BJ (cell line): ENCODE measurements at places on chromosomes 7 and 10.

- no peak for DNase-seq
These were observed 38.8 kb downstream of the SLC29A3 start for GRCh38 chr10:71357792-71358265.

DNA sequence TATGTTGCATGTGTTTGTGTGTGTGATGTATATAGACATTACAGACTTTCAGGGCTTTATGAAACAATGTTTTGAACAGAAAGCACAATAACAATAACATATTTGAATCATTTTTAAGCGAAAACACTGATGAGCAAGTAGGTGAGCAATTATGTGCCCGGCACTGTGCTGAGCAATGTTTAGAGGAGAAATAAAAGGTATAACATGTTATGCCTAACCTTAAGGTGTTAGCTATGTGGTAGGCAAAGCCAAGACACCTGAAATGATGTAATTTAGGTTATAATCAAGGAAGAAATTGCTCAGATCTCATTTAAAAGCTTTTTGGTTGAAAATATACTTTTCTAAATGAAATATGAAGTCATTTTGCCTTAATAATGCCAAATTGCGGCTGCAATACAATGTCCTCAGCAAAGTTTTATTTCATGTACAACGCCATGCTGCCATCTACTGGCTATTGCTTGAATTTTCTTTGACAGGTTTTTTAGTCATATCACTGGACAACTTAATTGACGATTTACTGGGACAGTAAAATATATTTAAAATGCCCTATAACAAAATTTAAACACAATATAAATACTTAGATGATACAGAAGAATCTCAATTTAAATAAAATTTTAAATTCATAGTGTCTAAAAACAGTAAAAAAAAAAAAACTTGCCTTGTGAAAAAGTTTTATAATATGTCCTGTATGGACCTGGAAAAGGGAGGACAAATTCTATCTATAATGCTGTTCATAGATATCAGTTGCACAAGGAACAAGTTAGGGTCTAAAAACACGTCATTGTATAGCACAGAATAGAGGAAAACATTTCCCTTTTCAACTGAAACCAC, 131.1 kb upstream of the CDK1 start:
- no peak for DNase-seq

- no peak for DNase-seq
These were observed 144.6 kb upstream of the GPR26 start for GRCh38 chr10:123521556-123521955.

GRCh38 chr7:106793015-106793975, 71.8 kb upstream of the PIK3CG start:
- no peak for DNase-seq

- DNase-seq: no peak
These were observed 262.8 kb downstream of the DYNC1I1 start for GRCh38 chr7:96034940-96035727.

DNA sequence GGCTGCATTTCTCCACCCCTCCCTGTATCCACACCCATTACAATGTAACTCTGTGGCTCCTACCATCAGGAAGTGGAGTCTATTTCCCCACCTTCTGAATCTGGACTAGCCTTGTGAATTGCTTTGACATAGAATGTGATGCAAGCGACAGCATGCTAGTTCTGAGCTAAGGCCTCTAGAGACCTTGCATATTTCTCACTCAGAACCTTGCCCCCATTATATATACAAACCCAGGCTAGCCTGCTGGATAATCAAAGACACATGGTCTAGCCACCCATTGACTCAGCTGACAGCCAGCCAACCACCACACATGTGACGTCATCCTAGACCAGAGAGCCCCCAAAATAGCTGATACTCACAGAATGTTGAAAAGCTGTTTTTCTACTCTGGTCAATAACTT, 77.9 kb downstream of the CCDC71L start:
- no peak for DNase-seq

- DNase-seq: no peak
These were observed 83.9 kb downstream of the SEC23IP start for GRCh38 chr10:119976421-119976820.

- DNase-seq: no peak
These were observed 66.4 kb downstream of the MTURN start for GRCh38 chr7:30201161-30201666.

- no peak for DNase-seq
These were observed 47.8 kb downstream of the HERPUD2 start for GRCh38 chr7:35647171-35647574.

- DNase-seq: no peak
These were observed 3.7 kb downstream of the OGA start for GRCh38 chr10:101814466-101815071.

GRCh38 chr10:79234391-79235315, 112.6 kb upstream of the PPIF start:
- no peak for DNase-seq

DNA sequence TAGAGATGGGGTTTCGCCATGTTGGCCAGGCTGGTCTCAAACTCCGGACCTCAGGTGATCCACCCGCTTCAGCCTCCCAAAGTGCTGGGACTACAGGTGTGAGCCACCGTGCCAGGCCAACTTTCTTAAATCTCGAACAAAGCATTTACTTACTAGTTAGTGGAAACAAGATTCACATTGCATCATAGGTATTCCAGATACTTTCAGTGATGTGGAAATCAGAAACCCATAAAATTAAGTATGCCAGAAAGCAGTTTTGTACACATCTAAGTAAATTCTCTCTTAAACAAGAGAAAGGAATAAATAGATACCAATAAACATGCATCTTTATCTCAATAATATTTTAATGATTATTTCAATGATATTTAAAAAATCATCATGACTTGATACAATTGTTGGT, 75.5 kb downstream of the DGKI start:
- DNase-seq: peak; percentile 42

GRCh38 chr7:95904099-95904498, 131.7 kb downstream of the DYNC1I1 start:
- no peak for DNase-seq

- DNase-seq: no peak
These were observed 238.9 kb upstream of the PLXDC2 start for GRCh38 chr10:19577381-19577780.

- DNase-seq: no peak
These were observed 68.4 kb upstream of the PALS2 start for GRCh38 chr7:24504836-24505235.

DNA sequence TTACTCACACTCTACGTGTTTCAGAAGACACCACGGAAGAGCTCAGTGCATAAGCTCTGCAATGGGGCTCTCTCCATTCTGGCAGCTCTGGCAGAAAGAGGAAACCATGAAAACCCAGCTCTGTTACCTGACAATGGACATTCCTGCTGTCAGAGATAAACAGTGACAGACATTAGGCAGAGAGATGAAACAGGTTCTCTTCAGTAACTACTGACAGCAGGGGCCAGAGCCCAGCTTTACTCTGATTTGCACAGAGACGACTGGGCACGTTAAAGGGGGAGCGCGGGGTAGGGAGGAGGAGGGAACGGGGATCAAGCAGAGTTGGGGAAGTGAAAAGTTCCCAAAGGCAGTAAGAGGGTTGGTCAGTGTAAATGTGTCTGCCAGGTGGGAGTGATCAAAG, 206.1 kb downstream of the RAMP3 start:
- DNase-seq: no peak

DNA sequence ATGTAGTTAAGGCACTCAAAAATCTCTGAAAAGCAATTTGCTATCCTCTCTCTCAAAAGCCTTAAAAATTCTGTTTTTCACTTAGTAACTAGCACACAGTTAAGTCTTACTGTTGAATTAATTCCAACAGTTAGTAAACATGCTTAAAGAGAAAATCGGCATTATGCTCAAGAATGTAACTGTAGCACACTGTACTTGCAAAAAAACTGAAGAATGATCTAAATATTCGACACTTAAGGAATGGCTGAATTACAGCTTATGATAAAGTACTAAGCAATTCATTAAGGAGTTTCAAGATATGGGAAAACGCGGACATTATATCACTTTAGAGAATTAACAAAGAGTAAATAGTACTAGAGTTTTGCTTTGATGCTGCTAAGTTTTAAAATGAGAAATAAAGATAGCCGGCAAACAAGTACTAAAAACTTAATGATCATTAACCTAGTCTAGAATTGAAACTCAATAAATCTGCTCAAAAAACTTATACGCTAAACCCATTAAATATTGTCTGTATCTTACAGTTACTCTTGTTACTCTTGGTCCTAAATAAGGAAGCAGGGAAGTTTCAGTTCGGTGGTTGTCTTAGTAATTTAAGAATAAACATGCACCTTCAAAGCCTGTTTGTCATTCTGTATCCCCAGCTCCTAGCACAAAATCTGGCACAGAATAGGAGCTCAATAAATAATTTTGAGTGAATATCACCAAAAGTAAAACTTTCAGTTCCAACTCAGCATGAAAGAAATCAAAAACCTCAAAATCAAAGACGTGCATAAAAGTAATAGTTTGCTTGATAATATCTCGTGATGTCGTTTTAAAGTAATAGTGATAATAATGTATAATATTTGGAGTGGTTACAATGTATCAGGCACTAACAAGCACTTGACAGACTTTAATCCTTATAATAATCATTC, 1.2 kb downstream of the TRDMT1 start:
- DNase-seq: no peak

- DNase-seq: no peak
These were observed 43.4 kb upstream of the GJD4 start for GRCh38 chr10:35561715-35562114.
